ENCODE measurements at places on chromosomes 4 and X.

GRCh38 chr4:178966644-178967043 is 1524.4 kb upstream of the AGA start:
- DNase-seq = no peak

- DNase-seq = no peak
Measured at GRCh38 chrX:10064736-10065135, 92.0 kb upstream of the CLCN4 start.

DNA sequence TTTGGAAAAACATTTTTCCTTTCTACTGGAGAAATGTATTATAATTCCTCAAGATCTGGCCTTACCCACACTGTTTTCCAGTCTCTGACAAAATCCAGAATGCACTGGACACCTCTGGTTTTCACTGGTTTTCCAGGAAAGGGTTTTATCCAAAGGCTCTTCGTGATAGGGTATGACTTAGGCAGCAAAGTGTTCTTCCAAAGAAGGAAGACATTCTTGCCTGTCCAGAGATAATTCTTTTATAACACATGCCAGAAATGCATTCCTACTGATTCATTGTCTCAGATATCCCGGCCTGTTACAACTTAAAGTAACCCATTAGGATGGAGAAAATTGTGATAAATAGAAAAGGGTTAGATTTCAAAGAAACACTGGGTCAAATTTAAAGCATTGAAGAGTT is 2343.1 kb downstream of the PCDH7 start:
- no peak for DNase-seq

DNA sequence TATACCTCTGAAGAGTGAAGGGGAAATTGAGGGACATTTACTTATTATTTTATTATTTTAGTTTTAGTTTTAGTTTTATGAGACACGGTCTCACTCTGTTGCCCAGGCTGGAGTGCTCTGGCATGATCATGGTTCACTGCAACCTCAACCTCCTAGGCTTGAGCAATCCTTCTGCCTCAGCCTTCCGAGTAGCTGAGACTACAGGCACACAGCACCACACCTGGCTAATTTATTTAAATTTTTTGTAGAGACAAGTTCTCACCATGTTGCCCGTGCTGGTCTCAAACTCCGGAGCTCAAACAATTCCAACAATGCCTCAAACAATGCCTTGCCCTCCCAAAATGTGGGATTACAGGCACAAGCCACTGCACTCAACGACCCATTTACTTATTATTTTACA is 68.4 kb upstream of the BMP2K start:
- no peak for DNase-seq

- DNase-seq = no peak
Measured at GRCh38 chr4:89071311-89071710, 14.3 kb upstream of the FAM13A start.

- no peak for DNase-seq
Measured at GRCh38 chrX:11347300-11347699, 54.1 kb downstream of the AMELX start.

GRCh38 chrX:23981711-23982110 is 45.3 kb downstream of the KLHL15 start:
- DNase-seq = no peak
